ENCODE measurements at places on chromosomes 11 and 22. TPM values are rescaled to one million over a fixed set of nuclear protein-coding genes. Genes with fewer than 3 reads are reported as not detected.

DNA sequence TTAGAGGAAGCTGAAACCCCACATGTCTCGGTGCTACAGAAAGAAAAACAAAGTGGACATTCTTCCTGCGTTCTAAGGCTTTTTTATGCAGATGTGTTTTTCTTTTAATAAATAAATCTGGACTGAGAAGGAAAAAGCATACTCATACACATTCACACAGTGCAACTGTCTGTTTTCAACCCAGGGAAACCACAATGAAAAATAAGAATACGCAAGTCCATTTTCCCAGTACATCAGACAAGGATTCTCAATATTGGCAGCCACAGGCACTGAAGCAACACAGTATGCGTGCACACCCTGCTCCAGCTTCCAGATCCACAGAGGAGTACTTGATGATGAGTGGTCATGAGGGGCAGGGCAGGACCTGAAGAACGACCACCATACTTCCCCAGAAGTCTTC is 86.9 kb downstream of the ETS1 start:
- H3K4me1 ChIP-seq, result peaks cover 15% of the 10 kb centered on the region
- H3K4me3 ChIP-seq, result no peak overlapping the region
- H3K27ac ChIP-seq, result no peak overlapping the region
- no peaks in the 10 kb centered on the region for H3K36me3 ChIP-seq
- DNase-seq, result no peak

- no peaks in the 10 kb centered on the region for H3K27me3 ChIP-seq
- no peak overlapping the region for H3K27ac ChIP-seq
- DNase-seq, result no peak
- H3K4me3 ChIP-seq, result no peak overlapping the region
- H3K36me3 ChIP-seq, result peaks cover 10% of the 10 kb centered on the region
Measured at GRCh38 chr11:65607614-65608426, 6.2 kb downstream of the MAP3K11 start.

DNA sequence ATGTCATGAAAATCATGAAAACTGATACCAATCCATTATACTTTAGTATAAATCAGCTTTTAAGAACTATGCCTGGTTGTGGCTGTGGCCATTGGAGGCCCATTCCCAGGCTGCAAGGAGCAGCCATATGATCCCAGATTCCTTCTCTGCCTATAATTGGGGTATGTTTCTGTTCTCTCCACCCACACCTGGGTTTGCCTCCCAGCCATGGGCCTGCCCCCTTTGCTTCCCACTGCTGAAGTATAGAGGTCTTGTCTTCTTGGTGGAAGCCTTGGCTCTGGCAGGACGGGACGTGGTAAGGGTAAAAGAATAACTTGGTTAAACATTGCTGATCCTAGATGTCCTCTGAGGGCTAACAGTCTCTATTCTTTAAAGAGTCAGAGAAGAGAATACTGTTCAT is 2.4 kb downstream of the MICAL2 start:
- no peaks in the 10 kb centered on the region for H3K27me3 ChIP-seq
- no peak for DNase-seq
- H3K27ac ChIP-seq, result no peak overlapping the region
- H3K4me1 ChIP-seq, result no peaks in the 10 kb centered on the region

DNA sequence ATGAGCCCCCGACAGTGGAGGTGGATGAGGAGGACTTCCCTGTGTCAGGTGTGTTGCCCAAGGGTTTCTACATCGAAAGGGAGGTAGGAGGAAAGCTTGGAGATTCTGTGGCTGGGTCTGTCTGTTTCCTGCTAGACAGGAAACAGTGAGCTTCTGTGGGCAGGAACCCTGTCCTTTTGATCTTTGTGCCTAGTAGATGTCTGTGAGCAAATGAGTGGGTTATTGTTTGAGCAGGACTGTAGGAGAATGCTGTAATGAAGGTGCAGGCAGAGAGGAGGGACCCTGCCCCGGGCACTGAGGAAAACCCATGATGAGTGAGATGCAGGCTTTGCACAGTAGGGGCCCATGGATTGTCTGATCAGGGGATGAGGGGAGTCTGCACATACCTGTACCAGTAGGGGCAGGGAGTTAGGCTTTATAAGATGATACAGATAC is 14.0 kb downstream of the USP35 start:
- H3K27me3 ChIP-seq, result no peaks in the 10 kb centered on the region
- H3K4me3 ChIP-seq, result no peak overlapping the region
- no peaks in the 10 kb centered on the region for H3K4me1 ChIP-seq
- no peak overlapping the region for H3K27ac ChIP-seq

DNA sequence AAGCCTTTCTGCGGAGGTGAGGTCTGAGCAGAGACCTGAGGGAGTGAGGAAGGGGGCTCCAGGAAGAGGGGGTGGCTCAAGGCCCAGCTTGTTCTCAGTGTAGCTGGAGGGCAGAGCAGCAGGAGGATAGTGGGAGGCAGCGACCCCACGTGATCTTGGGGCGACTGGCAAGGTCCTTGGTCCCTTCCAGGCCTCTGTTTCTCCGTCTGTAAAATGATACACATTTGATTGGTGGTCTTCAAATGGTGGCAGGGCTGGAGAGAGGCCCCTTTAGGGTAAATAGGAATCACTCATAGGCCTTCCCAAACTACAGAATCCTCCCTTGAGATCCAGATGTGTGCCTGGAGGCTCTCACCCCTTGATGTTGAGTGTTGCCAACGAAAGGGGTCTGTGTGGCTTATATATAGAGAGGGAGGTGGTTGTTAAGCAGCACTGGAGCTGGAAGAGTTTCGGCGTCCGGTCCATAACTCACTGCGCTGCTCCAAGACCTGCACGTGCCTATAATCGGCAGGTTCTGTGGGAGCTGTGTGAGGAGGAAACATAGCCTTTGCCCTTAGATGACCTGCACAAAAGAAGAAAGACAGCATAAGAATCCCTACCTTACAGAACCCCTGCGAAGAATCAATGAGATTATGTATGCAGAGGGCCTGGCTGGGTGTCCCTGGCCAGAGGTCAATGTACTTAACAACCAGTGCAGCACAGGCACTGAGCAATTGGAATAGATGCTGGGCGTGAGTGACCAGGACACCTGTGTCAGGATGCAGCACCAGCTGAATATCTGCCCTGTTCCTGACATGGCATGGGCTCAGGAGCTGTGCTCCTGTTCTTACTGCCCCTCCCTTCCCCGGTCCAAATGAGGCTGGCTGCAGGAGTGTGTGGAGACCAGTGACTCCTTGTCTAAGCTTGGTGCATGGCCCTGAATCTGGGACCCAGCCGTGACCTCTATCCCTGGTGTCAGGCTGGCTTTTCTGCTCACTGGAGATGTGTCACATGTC is 28.7 kb downstream of the OTOG start:
- no peak overlapping the region for H3K27ac ChIP-seq
- no peak for DNase-seq
- H3K27me3 ChIP-seq, result no peaks in the 10 kb centered on the region
- no peaks in the 10 kb centered on the region for H3K36me3 ChIP-seq
- no peak overlapping the region for H3K4me3 ChIP-seq

GRCh38 chr11:116169776-116170175 is 603.0 kb downstream of the BUD13 start:
- no peak for DNase-seq
- H3K4me3 ChIP-seq, result no peak overlapping the region
- no peak overlapping the region for H3K27ac ChIP-seq
- H3K36me3 ChIP-seq, result no peaks in the 10 kb centered on the region
- no peaks in the 10 kb centered on the region for H3K4me1 ChIP-seq

DNA sequence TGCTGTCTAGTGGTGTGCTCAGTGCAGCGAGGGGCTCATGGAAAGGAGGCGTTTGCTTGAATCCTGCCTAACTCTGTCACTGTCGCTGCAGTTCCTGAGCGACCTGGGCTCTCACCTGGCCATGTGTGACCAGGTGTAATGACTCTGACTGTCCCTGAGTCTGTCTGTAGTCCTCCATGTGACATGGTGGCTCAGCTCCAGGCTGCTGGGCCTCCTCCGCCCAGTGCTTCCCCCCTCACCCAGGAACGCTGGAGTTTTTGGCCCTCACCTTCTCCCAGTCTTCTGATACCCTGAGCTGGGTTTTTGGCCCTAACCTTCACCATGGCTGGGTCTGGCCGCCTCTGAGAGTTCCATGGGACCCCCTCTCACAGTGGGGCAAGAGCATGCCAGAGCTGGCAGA is 20.3 kb downstream of the MICALL1 start:
- H3K36me3 ChIP-seq, result no peaks in the 10 kb centered on the region
- H3K27me3 ChIP-seq, result no peaks in the 10 kb centered on the region
- peaks cover 3% of the 10 kb centered on the region for H3K4me1 ChIP-seq
- H3K27ac ChIP-seq, result no peak overlapping the region

DNA sequence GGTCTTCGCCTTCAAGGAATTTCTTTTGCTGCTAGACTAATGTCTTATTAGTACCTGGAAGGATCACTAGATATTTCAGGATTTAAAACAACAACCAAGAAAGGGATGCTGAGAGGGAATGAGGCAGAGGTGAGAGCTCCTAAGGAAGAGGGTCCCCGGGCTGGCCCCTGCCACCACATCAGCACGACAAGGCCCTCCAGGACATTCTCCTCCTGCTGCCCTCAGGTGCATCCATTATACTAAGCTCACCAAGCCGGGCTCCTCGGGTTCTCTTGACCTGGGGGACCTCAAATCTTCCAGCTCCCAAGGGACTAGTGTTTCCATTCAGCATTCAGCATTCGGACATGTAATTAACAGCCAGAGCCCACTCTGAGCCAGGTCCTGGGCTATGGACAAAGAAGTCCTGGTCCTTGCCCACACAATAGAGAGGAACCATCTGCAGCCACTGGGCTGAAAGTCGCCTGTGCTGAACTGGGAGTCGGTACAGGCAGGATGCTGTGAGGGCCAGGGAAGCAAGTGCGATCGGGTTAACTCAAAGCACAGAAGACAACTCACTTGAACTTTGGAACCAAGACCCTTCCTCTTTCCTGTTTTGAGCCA is 29.4 kb upstream of the OAF start:
- no peaks in the 10 kb centered on the region for H3K36me3 ChIP-seq
- no peaks in the 10 kb centered on the region for H3K27me3 ChIP-seq
- H3K4me3 ChIP-seq, result no peak overlapping the region
- no peak for DNase-seq
- H3K4me1 ChIP-seq, result no peaks in the 10 kb centered on the region

Gene CLMP
- 10.7 TPM for total RNA-seq

Gene RBMXL2
- total RNA-seq, result not detected

Gene SMDT1
- 35.8 TPM for total RNA-seq

Gene RASD2
- total RNA-seq, result 6.2 TPM

Gene CYP2D6
- total RNA-seq, result 0.73 TPM

Gene GAB4
- total RNA-seq, result 3.4 TPM

Measured in prostate gland (tissue), 2 donors.